Adipose tissue (tissue), 3 donors: ENCODE measurements at places on chromosomes 16 and 17. TPM values are rescaled to one million over a fixed set of nuclear protein-coding genes. Genes with fewer than 3 reads are reported as not detected.

USP22 gene
- polyA plus RNA-seq, result 37.8 TPM

HBA2 gene
- 982 TPM for polyA plus RNA-seq

AATK gene
- 5.2 TPM for polyA plus RNA-seq

SLFN14 gene
- polyA plus RNA-seq, result not detected

PHKB gene
- polyA plus RNA-seq, result 24.5 TPM

MTHFSD gene
- 7.1 TPM for polyA plus RNA-seq

MFSD6L gene
- 6.4 TPM for polyA plus RNA-seq

TNRC6A gene
- polyA plus RNA-seq, result 16.0 TPM

RAB11FIP4 gene
- 12.3 TPM for polyA plus RNA-seq

HSF4 gene
- polyA plus RNA-seq, result 62.2 TPM

MVP gene
- polyA plus RNA-seq, result 103 TPM

TP53TG3B gene
- polyA plus RNA-seq, result not detected

MYO15A gene
- 0.86 TPM for polyA plus RNA-seq

SPECC1 gene
- 8.2 TPM for polyA plus RNA-seq

MT4 gene
- polyA plus RNA-seq, result not detected

CCL8 gene
- 0.32 TPM for polyA plus RNA-seq

USB1 gene
- 11.8 TPM for polyA plus RNA-seq

ITGAD gene
- 0.03 TPM for polyA plus RNA-seq

SNX20 gene
- polyA plus RNA-seq, result 0.35 TPM

NLE1 gene
- 24.5 TPM for polyA plus RNA-seq
